ENCODE measurements at places on chromosomes 16 and 17.

DNA sequence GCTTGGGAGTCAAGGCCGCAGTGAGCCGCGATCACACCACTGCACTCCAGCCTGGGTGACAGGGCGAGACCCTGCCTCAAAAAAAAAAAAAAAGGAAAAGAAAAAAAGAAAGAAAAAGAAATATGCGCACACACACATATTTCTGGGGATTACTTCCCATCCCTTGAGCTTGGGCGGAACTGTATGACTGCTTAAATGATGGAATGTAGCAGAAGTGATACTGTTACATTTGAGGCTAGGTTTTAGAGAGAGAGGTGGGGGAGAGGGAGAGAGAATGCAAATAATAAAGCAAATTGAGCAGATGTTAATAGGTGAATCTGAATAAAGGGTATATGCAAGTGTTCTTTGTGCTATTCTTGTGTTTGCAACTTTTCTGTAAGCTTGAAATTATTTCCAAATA, 12.0 kb upstream of the USP32 start:
- H3K4me3 ChIP-seq, result no peak overlapping the region
- H3K27ac ChIP-seq, result no peak overlapping the region
- no peak for DNase-seq
- no peaks in the 10 kb centered on the region for H3K36me3 ChIP-seq
- H3K4me1 ChIP-seq, result peaks cover 18% of the 10 kb centered on the region

DNA sequence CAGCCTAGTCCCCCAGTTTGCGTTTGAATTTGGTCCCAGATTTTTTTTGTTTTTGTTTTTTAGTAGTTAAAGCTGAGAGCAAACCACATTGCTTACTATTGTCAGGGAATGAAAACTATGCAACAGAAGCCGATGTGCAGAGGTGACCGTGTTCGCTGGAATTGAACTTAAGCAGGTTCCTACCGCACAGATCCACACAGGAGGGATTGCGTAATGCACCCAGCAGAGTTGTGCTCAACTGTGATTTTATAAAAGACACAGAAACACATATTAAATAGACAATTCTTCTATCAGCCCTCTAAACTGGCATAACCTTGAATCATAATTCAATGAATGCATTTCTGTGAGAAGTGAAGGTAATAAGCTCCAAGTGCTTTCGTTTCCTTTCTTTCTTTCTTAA, 443.0 kb downstream of the WWOX start:
- H3K4me3 ChIP-seq, result no peak overlapping the region
- DNase-seq, result no peak
- no peaks in the 10 kb centered on the region for H3K4me1 ChIP-seq
- no peaks in the 10 kb centered on the region for H3K36me3 ChIP-seq
- no peak overlapping the region for H3K27ac ChIP-seq

- H3K27me3 ChIP-seq, result peaks cover 1% of the 10 kb centered on the region
- no peaks in the 10 kb centered on the region for H3K4me1 ChIP-seq
- H3K36me3 ChIP-seq, result no peaks in the 10 kb centered on the region
- H3K27ac ChIP-seq, result no peak overlapping the region
- no peak overlapping the region for H3K4me3 ChIP-seq
- DNase-seq, result no peak
These were observed 259.9 kb upstream of the IRX3 start for GRCh38 chr16:54546521-54546920.

DNA sequence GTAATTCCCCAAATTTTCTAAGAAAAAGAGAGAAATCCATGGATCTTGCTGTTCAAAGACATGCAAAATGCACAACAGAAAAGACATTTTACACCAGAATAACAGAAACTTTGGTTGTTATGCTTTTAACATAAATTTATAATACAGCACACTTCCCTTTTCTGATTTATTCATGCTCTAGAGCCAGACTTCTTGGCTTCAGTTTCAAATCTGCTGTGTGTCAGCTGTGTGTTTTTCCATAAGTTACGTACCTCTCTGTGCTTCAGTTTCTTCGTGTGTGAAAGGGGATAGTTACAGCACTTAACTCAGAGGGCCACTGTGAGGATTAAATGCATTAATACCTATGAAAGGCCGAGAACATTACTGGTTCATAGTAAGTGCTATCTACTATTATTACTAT, 6.8 kb upstream of the CCL3L1 start:
- H3K36me3 ChIP-seq, result no peaks in the 10 kb centered on the region
- H3K27ac ChIP-seq, result no peak overlapping the region
- H3K27me3 ChIP-seq, result peaks cover 41% of the 10 kb centered on the region
- no peak overlapping the region for H3K4me3 ChIP-seq

DNA sequence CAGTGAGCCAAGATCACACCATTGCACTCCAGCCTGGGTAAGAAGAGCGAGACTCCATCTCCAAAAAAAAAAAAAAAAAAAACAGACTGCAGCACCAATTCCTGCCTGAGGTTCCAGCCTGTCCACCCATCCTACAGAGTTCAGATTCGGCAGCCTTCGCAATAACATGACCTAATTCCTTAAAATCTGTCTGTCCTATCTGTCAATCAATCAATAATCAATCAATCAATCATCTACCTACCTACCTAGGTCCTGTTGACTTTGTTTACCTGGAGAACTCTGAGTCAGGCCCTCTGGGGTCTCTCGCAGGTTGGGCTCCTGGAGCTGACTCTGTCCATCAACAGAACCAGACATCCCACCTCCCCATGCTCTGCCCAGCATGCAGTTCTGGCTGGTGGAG, 236.7 kb downstream of the ENGASE start:
- peaks cover 33% of the 10 kb centered on the region for H3K27me3 ChIP-seq
- DNase-seq, result no peak
- H3K4me3 ChIP-seq, result no peak overlapping the region
- H3K27ac ChIP-seq, result no peak overlapping the region

DNA sequence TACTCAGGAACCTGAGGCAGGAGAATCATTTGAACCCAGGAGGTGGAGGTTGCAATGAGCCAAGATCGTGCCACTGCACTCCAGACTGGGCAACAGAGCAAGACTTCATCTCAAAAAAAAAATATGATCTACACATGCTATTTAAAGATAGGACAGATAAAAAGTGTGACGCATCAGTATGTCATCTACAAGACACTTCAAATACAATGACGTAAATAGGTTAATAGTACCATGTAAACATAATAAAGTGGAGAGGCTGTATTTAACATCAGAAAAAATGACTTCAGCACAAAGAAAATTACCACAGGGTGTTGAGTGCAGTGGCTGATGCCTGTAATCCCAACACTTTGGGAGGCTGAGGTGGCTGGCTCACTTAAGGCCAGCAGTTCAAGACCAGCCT, 20.2 kb downstream of the ZNF778 start:
- no peak for DNase-seq
- H3K4me3 ChIP-seq, result no peak overlapping the region
- peaks cover 7% of the 10 kb centered on the region for H3K4me1 ChIP-seq
- peaks cover 9% of the 10 kb centered on the region for H3K36me3 ChIP-seq
- no peaks in the 10 kb centered on the region for H3K27me3 ChIP-seq
- H3K27ac ChIP-seq, result no peak overlapping the region
